ENCODE measurements at places on chromosomes 5 and 9.

DNA sequence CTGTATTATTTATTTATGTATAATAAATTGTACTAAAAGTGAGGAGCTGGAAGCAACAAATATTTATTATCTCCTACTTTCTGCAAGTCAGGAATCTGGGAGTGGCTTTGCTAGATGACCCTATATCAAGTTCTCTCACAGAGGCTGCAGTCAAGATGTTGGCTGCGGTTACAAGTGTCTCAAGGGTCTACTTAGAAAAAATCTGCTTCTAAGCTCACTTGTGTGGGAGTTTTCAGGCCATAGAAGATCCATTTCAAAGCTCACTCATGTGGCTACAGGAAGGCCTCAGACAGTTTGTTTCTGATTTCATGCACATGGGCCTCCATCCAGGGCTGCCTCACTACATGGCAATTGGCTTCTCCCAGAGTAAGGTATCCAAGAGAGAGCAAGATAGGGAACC, 551.1 kb downstream of the CAAP1 start:
- DNase-seq, result no peak

DNA sequence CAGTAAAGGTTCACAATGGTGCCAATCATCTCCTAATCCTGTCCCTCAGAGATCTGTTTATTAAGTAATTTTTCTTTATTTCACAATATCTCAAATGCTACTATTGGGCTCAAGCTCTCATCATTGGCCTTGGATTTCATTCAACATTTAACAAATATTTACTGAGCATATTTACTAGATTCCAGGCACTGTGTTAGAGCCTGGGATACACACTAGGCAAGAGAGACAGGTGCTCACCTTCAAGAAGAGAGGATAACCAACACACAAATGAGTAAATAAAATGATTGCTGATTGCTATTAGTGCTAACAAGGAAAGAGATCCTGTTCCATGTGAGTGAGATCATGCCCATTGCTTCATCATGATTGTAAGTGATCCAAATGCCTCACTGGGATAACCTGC, 27.4 kb downstream of the PPP2R2B start:
- DNase-seq, result no peak

DNA sequence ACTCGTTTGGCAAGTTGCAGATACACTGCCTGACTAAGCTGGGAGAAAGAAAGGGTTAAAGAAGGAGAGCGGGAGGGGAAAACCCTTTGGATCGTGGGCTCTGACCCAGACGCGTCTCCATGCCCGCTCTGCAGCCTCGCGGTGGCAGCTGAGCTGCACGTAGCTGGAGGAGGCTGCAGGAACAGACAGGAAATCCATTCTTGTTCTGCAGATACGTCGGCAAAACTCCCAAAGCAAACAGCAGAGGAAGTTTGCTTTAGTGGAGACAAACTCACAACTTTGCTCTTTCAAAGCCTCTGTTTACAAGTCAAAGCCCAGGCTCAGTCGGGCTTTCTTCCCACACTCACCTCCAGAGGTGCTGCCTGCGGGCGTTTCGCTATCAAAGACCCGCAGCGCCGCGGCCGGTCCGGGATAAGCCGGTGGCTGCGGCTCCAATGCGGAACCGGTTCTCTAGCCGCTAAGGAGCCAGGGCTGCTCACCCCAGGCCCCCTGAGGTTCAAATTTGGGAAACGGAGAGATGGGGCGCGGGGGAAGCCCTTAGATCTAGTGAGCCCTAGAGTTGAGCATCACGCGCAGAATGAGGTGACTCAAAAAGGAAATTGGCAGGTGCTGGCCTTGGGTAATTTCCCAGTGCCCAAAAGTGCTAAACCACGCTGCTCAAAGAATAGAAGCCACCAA, 60.7 kb downstream of the MAT2B start:
- DNase-seq, result peak; percentile 33

- peak; percentile 55 for DNase-seq
Observed at GRCh38 chr9:35646153-35646532, 4.6 kb downstream of the SIT1 start.

DNA sequence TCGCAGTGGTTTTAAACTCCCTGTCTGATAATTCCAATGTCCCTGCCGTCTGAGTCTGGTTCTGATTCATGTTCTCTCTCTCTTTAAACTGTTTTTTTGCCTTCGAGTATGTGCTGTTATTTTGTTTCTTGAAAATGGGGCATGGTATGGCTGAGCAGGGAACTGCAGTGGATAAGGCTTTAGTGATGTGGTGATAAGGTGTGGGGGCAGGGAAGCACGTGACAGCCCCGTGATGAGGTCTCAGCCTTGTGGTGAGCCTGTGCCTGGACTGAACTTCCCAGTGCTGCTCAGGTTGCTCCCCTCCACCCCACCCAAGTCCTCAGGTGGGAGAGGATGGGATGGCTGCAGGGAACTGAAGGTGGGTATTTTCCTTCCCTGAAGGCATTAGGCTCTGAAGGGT, 5.5 kb upstream of the ZNF354B start:
- DNase-seq, result no peak

DNA sequence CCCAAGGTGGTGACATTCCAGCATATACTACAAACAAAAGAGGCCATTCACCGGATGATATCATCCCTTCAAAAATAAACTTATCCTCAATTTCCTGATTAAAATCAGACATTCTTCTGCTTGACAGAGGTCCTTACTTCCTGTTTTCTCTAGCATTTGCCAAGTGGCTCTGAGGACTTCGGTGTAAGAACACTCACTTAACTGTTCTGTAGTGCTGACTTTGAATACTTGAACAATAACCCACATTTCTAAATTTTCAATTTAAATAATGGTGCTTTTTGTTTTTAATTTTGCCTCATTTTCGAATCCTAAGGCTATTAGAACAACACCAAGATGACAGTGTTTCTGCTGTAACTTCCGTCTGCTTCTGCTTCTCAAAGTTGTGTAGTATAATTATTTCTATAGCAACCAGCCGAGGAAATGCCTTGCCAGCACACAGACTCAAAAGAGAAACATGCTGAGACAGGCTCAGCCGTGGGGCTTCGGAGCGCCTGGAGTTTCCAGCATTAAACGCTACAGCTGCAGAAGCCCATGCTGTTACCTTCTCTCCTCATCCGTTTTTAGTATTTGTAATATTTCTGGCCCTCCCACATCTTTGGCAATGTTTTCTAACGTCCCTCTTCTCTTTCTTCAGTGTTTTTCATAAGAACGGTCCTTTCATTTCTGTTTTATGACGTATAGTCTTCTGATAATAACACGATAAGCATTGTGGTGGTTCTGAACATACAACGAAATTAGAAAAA, 19.5 kb upstream of the ANXA1 start:
- no peak for DNase-seq

DNA sequence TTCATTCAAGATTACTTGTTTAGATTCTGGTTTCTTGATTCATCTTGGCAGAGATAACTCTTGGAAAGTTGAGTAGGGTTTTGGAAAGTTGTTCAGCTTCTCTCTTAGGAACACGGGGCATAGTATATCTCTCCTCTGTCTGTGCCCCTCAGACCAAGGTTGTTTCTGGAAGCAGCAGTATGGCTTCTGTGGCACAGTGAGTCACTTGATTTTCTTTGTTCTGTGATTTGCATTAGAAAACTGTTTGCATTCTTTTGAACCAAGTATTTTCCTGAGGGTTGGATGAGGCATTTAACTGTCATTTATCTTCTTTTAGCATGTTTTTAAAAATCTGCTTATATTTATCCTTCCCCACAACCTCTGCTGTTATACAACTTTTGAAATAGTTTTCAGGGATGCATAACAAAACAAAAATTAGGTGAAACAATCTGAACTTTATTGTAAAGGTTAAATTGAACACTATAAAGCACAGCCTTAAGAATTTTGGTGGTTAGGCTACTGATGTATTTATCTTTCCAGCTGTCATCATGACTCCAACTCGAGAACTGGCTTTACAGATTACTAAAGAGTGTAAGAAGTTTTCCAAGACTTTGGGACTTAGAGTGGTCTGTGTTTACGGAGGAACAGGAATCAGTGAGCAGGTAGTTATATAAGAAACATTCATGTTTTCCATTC, 26.5 kb downstream of the DDX46 start:
- DNase-seq, result peak; percentile 22

GRCh38 chr5:62606878-62607277, 28.3 kb downstream of the LRRC70 start:
- no peak for DNase-seq
